ENCODE measurements at places on chromosomes 5 and 9.
A peak's percentile ranks its signal among the peaks of the same experiment; 100 is the strongest.

DNA sequence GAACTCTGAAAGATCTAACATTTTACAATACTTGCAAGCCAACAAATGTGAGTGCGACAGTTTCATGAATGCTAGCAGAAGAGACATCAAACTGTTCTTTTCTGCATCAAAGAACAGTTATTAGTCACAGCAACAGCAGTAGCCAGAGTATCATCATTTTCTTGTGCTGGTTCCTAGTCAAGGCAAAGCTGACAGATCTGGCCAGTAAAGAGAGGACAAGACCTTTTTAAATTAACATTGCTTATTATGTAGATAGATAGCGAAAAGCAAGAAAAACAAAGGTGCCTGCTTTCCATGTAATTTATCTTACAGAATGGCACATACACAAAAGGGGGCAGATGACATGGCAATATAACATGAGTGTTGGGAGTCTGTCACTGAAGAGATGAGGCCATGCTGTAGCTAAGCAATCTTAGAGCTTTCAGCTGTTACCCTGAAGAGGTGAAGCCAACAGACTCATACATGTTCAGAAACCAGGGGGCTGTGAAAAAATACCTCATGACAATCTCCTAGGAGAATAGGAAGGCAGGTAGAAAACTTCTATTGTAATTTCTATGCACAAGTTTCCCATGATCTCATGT is 626.6 kb upstream of the TYRP1 start:
- no peak for DNase-seq

- no peak for DNase-seq
Observed at GRCh38 chr5:25439025-25439424, 794.2 kb upstream of the CDH10 start.

GRCh38 chr9:92680166-92681119 is 10.5 kb upstream of the IPPK start:
- DNase-seq: peak; percentile 89

GRCh38 chr9:15498246-15498995 is 12.3 kb downstream of the PSIP1 start:
- DNase-seq: no peak

GRCh38 chr9:86186696-86187095 is 72.8 kb downstream of the C9orf153 start:
- no peak for DNase-seq

DNA sequence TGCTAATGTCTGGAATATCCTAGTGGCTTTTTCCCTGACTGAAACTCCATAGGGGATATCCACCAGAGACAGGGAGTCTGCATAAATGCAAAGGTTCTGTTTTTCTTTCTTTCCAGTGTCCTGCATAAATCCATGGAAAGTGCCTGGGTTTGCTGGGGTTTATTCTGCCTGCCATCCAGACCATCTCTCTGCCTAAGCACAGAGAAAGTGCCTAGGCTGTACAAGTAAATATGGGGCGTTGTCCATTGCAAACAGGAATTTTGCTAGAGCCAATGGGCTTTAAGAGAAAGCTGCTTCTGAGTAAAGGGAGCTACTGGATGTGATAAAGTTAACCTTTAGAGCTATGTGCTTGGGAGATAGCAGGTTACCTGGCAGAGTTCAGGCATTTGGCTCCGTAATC is 407.5 kb downstream of the AGTPBP1 start:
- no peak for DNase-seq

GRCh38 chr5:50593681-50594080 is 72.8 kb upstream of the PARP8 start:
- no peak for DNase-seq

DNA sequence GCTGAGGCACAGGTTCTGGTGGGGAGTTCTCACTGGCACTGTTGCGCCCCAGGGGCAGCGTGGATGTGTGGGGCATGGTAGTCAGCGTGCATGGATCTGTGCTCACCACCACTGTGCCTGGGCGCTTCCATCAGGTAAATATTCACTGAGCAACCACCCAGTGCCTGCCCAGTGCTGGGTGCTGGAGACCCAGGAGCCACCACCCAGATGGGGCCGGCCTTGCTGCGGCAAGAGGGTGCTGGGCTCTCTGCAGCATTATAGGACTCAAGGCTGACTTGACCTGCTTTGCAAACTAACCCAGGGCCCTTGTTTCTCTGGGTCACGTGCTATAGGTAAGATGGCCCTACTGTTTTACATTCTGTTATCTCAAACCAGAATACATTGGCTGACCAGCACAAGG is 60.5 kb downstream of the DAP start:
- DNase-seq: no peak

- no peak for DNase-seq
Observed at GRCh38 chr9:109771796-109772531, 8.0 kb upstream of the PALM2AKAP2 start.

GRCh38 chr5:54834121-54834842 is 151.1 kb downstream of the ESM1 start:
- DNase-seq: no peak

DNA sequence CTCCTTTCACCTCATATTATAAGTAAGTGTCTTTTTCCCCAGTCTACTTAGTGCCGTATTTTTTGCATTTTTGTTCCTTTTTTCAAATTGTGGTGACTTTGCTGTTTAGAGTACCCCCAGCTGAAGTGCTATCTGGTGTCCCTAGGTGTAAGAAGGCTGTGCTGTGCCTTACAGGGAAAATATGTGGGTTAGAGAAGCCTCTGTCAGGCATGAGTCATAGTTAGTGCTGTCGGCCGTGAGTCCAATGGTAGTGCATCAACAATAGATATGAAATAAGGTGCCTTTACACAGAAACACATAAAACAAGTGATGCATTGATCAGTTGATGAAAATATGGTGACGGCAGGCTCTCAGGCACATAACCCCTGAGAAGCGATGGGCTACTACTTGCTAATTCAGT is 20.1 kb downstream of the SYK start:
- DNase-seq: no peak

DNA sequence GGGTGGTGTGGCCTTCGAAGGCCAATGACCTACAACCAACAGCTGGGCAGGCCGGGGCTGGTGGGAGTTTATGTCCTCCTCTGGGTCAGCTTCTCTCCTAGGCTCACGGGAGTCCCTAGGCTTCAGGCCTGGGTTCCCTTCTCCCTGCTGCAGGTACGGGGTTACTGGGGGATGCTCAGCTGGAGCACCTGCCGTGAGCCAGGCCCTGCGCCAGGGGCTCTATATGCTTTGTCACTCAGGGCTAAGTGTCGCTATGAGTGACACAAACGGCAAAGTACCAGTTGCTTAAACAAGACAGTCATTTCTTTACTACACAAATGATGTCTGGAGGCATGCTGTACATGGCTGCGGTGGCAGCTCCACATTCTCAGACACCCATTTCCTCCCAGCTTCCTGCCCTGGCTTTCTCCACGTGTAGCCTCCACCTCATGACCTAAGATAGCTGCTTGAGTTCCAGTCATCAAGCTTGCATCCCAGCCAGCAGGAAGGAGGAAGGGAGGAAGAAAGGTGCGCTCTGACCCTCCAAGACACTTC is 22.5 kb upstream of the NINJ1 start:
- DNase-seq: no peak

- no peak for DNase-seq
Observed at GRCh38 chr5:73176250-73176649, 3.3 kb downstream of the TMEM174 start.

DNA sequence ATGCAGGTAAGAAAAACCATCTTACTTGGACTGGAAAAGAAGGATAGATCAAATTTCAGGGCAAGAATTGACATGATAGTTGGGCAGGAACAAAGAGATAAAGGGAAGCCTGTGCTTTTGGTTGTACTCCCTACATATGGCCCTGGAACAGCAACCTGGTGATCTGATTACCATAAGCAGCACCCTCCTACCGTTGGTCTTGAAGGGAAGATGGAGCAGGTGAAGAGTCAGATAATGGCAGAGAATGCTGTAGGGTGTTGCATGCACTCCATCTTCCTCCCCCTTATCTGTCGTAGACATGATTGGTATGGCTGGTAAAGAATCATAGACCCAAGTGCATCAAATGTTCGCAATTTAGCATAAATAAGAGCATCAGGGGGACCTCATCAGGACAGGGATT is 4.7 kb downstream of the IRGM start:
- no peak for DNase-seq

- no peak for DNase-seq
Observed at GRCh38 chr5:163571744-163572143, 66.3 kb downstream of the MAT2B start.

GRCh38 chr5:77912721-77913120 is 136.6 kb upstream of the TBCA start:
- no peak for DNase-seq

DNA sequence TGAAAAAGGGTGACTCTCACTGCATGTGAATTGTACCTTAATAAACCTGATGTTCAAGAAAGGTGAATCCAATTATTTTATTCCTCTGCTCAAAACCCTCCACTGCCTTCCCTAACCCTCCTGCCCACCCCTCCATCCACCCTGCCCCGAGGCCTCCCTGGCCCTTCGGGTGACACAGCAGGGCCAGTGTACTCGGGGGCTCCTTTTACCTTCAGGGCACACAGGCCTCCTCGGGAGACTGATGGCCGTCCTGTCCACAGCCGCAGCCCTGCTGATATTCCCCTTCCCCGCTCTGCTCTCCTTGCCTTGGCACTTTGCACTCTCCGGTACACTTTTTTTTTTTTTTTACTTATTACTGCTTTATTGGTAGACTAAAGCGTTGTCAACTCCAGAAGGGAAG is 234.0 kb downstream of the CACNA1B start:
- no peak for DNase-seq

GRCh38 chr5:3595006-3595961 is at the start of gene IRX1:
Gene IRX1 (plus strand): TSS chr5:3595832. CDS start chr5:3596106, 274 bp downstream.
- no peak for DNase-seq

DNA sequence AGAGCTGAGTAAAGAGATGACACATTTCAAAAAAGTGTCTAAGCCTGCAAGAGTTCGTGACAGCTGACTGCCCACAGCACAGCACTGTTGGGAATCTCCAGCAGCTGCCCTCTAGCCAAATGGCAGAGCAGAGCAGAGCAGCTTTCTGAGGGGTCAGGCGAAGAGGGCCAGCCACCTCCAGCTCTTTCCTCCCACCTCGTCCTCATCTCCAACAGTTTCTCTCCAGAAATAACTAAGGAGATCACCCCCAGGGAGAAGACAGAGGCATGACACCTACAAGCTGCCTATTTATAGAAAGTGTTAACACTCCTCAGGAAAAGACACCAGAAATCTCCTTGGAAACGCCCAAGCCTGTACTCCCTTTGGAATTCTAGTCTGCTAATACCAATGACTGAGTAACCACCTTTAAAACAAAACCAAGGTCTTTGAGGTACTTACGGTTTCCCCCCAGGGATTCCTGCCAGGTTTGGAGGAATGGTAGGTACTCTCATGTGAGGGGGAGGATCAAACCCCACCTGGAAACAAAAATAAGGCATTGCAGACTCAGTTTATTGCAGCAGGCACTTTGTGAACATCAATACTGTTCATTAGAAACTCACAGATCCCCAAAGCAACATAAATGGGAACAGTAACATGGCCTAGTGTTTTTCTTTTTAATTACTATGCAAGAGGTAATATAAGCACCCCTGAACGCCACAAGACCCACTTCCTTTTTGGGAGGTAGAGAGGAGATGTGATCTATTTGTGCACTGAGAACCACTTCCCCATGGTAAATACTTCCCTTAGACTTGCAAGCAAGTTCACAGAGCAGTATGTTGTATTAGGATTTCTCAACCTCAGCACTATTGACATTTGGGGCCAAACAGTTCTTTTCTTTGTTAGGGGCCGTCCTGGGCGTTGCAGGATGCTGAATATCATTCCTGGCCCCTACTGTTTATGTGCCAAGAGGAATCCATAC is 79.3 kb downstream of the TLE1 start:
- DNase-seq: no peak

DNA sequence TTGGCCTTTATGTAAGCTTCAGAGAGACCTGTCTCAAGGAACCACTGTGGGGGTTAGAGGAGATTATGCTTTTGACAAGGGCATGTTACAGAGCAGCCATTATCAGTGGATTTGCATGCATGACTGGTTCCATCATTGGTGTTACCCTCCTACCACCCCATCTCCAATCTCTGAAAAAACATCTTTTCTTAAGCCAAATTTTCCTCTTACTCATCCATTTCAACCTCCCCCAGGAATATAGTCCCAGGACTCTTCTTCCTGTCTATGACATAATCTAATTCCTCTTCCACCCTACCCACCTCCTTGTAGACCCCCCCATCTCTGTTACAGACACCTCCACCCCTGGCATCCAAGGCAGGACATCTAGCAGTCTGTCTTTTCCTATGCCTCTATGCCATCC is 33.1 kb upstream of the ADRB2 start:
- DNase-seq: no peak

- no peak for DNase-seq
Observed at GRCh38 chr5:108420158-108420557, 38.3 kb upstream of the FBXL17 start.

GRCh38 chr5:140174465-140175366 is at the start of gene CYSTM1:
Gene CYSTM1 (plus strand): TSS chr5:140175188. CDS start chr5:140194466, 19,278 bp downstream.
- peak; percentile 82 for DNase-seq

DNA sequence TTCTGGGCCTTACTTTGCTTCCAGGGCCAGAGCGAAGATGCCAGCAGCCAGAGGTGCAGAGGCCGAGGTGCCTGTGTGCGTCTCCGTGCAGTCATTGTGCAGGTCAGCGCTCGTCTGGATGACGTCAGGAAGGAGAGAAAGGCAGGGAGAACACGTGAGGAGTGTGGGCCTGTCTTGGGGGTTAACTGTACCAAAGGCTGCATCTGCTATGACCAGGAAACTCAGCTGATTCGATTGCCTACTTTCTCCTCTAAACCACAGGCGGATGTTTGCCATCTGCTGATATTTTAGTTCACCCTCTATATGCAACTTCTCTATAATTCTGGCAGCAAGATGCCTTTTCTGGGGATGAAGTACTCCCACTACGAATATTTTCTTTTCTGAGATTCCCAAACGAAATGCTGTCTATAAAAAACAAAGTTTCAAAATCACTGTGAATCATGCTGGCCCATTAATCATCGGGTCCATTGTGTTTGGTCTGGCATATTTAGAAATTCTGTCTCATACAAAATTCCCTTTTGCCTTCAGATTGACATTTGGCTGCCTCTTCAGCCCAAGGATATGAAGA is 24.8 kb downstream of the PCSK1 start:
- DNase-seq: peak; percentile 52

- no peak for DNase-seq
Observed at GRCh38 chr5:54159153-54159892, 151.1 kb downstream of the ARL15 start.

DNA sequence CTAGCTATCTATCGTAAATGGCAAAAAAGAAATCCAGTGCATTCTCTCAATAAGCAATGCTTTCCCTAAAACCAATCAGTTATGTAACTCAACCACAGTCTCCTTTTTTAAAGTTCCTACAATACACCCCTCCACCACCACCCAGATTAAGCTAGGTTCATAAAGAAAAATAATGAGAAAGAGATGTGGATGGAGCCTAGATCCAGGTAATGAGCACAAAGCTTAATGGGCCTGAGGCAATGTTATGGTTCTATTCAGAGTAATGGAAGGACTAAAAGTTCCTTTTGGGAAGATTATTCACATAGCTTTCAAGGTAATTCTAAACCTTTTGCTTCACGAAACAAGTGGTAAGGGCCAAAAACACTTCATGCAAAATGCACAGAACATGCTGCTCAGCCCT is 113.5 kb downstream of the MPDZ start:
- no peak for DNase-seq

Data from epithelial cell of prostate (primary cell).